ENCODE measurements at places on chromosomes 3 and 15.

DNA sequence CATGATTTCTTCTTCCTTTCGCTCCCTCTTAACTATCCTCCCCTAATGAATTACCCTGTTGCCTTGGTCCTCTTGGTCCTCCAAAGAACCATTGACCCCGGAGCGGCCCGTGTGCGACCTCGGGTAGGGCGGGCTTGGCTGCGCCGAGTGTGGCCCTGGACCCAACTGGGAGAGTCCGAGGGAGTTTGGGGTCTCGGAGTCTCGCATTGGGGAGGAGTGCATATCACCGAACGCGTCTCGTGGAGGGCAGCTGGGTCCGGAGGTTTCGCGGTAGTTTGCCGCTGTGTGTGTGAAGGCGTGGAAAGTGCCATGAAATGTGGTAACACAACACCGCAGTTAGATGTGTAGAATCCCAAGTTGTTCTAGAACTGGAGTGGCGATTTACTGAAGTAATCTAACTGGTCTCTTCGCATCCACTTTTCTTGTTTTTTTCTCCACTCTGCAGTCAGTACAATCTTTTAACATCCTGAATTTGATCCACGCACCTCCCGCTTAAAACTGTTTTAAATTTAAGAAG lies 363 bp downstream of the GTF2E1 start:
- DNase-seq = no peak

- no peak for DNase-seq
Measured at GRCh38 chr15:77575203-77575934, 57.3 kb downstream of the LINGO1 start.

GRCh38 chr15:34078900-34079299 lies 22.8 kb downstream of the EMC7 start:
- DNase-seq = no peak

DNA sequence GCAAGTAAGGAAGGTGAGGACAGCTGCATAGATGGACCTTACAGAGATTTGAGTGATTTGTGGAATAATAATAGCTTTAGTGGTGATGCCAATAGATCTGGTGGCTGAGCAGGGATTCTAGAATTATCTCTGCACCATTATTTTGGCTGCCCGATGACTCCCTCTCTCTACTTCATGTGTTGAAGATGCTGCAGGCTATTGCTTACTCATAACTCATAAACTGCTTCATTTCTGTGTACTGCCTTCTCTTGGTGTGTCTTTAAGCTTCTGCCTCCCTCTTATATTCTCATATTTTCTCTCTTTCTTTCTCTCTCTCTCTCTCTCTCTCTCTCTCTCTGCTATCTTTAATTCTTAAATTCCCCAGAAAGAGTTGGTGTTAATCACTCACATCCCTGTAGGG lies 256.0 kb upstream of the TRIM42 start:
- no peak for DNase-seq

- no peak for DNase-seq
Measured at GRCh38 chr15:39752246-39752645, 30.4 kb downstream of the FSIP1 start.

DNA sequence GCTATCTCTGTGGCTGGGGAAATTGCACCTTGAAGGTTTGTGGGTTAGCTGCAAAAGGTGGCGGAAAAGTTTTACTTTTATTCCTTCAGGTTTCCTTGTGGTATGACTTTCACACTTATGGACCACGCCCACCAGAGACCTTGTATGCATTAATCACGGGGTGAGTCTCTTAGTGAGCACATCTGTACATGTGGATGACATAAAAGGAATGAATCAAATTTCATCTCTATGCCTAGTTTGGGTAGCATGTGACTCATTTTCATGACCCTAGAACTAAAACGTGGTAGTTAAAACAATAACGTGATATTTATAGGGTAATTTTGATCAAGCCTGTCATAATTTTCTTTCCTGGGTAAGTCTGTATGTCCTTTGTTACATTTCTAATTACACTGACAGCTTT lies 141.7 kb downstream of the PDCD6IP start:
- no peak for DNase-seq
